ENCODE measurements at places on chromosomes 1 and 21.

DNA sequence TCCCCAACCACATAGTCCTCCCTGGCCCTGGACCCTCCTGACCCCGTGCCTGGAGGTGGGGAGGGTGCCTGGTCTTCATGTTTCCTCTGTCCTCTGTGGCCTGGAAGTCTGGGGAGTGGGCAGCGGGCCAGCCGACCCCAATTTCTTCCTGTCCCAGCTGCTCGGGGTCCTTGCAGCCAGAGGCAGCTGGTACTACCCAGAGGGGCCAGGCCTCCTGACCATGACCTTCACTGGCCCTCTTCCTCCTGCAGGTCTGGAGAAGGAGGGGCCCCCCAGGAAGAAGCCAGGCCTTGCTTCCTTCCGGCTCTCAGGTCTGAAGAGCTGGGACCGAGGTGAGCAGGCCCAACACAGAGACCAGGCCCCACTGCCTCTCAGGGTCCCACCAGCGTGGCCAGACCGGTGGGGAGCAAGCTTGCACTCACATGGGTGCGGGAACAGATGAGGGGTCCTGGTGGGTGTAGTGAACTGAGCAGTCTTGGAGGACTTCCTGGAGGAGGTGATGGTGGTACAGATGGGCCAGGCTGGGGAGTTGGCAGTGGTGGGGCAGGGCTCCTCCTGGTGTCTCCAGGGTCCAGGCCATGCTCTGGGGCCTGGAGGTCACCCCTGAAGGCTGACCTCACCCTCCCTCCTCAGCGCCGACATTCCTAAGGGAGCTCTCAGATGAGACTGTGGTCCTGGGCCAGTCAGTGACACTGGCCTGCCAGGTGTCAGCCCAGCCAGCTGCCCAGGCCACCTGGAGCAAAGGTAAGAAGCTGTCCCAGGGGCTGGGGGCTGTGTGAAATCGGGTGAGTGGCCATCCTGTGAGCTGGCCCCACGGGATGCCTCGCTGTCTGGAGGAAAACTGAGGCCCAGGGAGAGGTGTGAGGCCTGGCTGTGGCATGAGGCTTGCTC lies 32.7 kb downstream of the TRIM11 start:
- no peak for DNase-seq

GRCh38 chr1:19029191-19030085 lies 73.0 kb upstream of the IFFO2 start:
- no peak for DNase-seq

DNA sequence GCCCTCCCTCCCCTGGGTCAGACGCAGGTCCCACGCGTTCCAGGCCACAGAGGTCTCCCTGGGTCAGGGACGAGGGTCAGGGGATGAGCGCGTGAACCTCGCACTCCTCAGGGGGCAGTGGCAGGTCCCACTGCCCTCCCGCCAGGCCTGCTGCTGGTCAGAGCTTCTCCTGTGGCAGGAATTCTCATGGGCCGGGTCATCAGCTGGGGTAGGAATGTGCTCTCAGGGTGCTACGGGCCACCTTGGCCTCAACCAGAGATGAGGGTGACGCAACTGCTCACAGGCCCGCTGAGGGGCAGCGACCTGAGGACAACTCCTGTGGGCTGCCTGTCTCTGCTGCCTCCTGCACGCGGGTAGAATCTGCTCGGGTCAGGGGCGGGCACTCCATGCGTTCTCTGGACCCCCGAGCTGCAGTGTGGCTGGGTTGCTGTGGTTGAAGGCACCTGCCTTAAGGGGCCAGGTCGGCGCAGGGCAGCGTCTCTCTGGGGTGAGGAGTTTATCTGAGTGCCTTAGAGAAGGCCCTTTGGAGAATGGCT lies 128.8 kb downstream of the PRDM16 start:
- no peak for DNase-seq

DNA sequence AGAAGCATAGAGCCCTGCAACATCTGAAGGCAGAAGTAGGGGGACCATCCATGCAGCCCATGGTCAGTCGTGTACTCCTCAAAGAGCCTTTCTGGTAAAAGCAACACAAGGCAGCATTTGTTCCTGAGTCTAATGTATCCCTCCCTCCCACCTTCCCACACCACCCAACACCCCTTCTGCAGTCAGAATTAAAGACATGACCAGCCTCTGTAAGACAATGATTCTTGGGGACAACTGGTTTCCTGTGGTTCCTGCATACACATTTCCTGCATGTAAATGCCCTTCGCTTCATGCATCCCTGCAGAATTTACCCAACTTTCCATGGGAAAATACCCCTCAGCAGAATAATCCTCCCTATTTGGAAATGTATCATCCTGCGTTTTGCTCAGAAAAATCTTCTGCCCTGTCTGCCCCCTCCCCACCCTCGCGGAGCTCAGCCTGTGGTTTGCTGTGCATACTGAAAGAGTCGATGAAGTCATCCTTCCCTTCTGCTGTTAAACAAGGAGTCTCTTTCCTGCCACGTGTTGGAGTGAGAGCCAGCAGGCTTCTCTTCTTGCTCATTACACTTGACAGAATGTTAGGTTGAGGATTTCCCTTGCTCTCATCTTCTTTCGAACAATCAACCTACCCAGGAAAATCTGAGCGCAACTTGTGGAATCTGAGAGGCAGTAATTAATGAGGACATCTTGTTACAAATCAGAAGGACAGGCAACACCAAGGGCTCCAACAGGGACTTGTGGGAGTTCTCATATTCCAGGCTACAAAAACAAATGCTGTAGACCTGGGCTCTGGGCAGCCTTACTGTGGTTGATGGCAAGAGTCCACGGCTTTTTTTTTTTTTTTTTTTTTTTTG lies 4.7 kb downstream of the TNN start:
- DNase-seq: peak; percentile 61

- DNase-seq: no peak
Observed at GRCh38 chr1:112508278-112509004, at the start of gene WNT2B. Gene WNT2B (plus strand): TSS chr1:112508965. CDS start chr1:112509263, 298 bp downstream.
